ENCODE measurements at places on chromosomes 2 and 18.

GRCh38 chr18:32804134-32804888, 31.5 kb upstream of the KLHL14 start:
- no peak for DNase-seq

- DNase-seq = no peak
Measured at GRCh38 chr2:140063356-140063755, 1283.2 kb upstream of the NXPH2 start.

DNA sequence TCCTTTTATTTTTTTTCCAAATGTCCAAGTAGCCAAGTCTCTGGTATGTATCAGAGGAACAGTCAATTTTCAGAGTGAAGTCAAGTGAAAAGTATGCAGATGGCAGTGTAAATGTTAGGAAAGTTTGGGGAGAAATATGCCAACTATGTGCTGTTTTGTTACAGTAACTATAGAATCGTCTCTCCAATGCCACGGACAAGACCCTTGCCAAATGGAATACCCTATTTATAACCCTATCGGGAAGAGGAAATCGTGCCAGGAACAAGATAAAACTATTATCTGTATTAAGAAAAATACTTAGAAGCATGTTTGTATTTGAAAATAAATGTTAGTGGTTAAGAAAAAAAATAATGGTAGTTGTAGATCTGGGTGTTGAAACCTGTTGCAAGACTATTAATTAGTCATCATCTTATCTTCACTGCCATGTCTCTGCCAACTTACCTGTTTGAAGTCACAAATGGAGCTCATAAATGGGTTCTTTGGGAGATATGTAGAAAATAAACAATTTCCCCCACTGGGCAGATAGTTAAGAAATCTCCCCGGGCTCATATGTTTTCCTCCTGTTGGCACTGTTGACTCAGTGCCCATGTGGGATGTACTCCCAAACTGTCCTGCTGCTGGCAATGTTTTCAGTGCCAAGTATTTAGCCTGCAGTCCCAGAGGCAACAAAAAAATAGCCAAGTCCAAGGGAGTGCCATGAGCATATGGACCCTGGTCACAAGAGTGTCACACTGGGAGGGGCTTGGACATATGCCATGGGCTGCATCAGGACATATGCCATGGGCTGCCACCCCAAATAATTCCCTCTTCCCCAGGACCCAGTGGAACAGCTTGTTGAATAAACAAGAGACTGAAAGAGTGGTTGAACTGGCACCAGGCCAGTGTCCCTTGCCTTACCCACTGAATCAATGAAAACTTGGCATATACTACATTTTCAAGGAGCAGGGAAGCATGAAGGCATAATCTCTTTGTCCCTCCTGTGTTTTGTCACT, 366.9 kb downstream of the OSR1 start:
- DNase-seq = peak; percentile 68

- DNase-seq = peak; percentile 93
Measured at GRCh38 chr2:32711219-32711618, 83.4 kb downstream of the TTC27 start.

DNA sequence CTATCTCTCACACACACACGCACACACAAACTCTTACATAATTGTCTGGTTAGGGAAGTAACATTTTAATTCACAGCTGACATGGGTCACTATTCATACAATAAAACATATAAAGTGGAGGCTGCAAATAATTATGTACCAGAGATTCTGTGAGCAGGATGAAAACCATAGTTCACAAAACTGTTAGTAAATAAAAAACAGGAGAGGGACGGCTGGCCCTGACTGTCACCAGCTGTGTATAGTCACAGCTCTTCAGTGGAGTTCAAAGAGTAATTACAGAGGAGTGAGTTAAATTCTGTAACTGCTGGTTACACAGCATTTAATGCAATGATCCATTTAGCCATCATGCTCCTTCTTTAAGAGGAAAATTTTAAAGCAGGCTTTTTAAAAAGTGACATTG, 76.9 kb downstream of the NRXN1 start:
- DNase-seq = no peak

DNA sequence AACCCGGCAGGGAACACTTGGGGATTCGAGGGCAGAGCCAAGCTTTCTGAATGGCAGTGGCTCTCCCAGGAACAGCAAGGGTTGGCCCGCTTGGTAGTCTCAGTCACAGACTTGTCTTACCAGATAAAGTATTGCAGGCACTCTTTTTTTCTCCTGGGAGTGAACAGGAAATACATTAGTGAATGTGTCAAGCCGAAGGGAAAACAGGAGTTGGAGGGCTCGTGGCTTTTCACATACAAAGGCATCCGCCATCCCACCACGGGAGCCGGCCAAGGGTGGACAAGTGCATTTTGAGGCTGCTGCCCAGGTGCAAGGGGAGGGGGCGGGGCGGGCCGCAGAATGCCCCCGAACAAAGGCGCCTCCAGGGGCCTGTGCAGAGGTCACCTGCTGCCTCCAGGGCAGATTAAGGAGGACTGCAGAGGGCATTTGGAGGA, 163.3 kb upstream of the SIX3 start:
- DNase-seq = no peak

DNA sequence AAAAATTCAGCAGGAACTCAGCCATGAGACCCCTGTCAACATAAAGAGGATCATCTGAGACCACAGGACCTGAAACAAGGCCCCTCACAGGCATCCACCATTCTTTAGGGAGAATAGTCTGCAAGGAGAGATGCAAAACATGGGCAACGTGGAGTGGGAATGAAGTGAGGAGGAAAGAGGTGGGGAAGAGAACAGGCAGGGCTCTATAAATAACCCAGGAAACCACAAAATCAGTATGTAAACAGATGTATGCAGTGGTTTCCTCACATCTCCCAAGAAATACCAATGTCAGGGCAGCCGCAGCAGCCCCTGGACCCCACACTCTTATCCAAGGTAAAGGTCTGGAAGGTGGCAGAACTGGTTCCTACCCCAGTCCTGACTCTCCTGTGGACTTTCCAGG, 168.5 kb downstream of the EN1 start:
- DNase-seq = peak; percentile 33

DNA sequence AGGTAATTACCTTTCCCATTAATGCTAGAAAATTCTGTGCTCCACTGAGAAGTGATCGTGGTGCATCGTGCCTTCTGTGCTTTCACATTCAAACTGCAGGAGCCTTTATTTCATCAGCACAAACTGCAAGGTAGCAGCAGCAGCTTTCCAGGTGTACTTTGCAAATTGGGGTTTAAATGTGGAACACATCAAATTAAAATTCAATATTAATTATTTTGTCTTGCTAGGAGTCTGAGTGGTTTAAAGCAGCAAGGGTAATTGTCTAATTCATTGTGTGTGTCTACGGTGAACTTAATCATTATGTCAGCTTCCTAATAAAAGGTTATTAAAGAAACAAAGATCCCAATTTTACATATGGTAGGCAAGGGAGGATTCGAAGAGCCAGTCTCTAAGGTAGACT, 180.8 kb upstream of the ATP5MC3 start:
- DNase-seq = no peak
